Stimulated activated CD4-positive, alpha-beta T cell treated with anti-CD3 and anti-CD28 coated beads, Interleukin-12 subunit alpha, Interleukin-12 subunit beta, amount 100 ng/mL, for 48 hours (primary cell): ENCODE measurements at places on chromosomes 3 and 15.

GRCh38 chr3:48345946-48346572 is 12.6 kb upstream of the SPINK8 start:
- no peak for DNase-seq

DNA sequence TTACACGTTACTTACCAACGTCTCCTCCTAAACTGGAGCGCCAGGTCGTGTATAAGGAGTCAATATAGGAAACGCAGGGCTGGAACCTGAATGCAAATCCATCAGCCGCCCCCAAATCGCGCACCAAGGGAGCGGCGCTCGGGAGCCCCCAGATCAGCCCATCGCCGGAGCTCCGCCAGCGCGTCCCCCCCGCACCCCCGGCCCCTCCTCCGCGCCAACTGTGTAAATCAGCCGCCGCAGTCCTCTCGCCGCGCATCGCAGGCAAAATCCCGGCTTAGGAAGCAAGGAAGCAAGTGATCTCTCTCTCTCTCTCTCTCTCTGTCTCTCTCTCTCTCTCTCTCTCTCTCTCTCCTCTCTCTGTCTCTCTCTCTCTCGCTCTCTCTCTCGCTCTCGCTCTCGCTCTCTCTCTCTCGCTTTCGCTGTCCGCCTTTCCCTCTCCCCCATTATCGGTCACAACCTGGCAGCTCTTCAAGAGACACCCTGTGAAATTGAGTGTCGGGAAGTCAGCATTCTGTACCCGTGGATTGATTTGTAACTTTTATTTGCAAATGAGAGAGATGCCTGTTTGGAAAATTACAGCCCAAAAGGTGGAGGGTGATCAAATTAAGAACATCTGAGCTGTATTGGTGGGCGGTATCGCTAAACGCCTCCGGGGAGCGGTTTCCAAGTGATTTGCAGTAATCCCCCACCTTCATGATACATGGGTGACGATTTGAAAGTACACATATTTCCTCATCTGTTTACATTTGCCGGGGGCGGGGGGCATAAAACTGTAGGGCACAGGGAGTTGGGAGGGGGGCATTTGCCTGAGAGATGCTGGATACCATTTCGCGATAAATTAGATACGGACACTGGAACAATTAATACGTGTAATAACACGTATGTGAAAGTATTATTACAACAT is 645 bp upstream of the SLITRK3 start:
- DNase-seq: no peak

- no peak for DNase-seq
Observed at GRCh38 chr3:60839246-60839645, 412.0 kb downstream of the FHIT start.

DNA sequence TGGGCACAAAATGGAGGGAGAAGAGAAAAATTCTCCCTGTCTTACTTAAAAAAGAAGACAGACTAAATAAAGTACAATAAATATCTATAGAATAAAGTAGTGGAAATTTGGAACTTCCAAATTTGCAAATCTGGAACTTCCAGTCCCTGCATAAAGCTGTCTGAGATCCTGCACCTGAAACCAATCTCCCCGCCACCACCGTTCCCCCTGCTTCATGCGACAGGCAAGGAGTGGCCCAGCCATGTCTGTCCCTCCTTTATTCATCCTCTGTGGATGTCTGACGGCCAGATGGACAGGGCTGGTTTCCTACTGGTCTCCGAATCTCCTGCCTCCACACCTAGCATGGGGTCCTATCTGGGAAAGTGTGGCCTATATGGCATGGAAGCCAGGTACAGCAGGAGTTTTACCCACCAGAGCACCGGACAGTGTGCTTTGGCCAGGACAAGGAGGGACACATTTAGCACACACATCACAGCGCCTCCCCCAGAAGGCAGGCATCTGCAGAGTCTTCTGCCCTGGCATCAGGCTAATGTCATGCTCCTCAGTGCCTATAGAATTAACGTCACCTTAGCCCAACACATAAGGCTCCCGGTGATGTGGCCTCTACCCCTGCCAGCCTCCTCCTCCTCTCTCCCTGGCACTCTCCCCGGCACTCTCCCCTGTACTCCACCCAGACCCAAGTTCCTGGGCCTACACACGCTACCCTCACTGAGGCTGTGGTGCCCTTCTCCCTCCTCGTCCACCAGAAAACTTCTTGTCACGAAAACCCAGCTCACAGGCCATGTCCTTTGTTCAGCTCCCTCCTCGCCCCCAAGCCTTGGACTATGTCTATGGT is 170.8 kb downstream of the XXYLT1 start:
- no peak for DNase-seq

GRCh38 chr3:50473768-50474167 is 29.7 kb downstream of the CACNA2D2 start:
- DNase-seq: no peak

- DNase-seq: no peak
Observed at GRCh38 chr3:46664971-46665762, 28.3 kb downstream of the ALS2CL start.

DNA sequence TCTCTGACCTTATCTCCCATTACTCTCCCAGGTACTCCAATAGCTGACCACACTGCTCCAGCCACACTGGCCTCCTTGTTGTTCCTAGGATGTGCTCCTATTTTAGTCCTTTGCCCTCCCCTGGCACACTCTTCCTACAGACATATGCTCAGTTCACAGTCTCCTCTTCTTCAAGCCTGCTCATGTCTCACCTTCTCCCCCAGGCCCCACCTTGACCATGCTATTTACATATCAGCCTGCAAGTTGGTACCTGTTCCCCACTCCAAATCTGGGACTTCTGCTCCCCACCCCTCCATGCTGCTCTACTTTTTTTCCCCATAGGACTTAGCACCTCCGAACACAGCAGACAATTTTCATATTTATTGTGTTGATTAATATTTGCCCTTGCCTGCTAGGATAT is 84.9 kb upstream of the BCL6 start:
- no peak for DNase-seq

GRCh38 chr3:61352306-61352705 is 101.1 kb upstream of the FHIT start:
- DNase-seq: no peak

GRCh38 chr3:97983933-97984491 is 11.8 kb upstream of the RIOX2 start:
- no peak for DNase-seq

DNA sequence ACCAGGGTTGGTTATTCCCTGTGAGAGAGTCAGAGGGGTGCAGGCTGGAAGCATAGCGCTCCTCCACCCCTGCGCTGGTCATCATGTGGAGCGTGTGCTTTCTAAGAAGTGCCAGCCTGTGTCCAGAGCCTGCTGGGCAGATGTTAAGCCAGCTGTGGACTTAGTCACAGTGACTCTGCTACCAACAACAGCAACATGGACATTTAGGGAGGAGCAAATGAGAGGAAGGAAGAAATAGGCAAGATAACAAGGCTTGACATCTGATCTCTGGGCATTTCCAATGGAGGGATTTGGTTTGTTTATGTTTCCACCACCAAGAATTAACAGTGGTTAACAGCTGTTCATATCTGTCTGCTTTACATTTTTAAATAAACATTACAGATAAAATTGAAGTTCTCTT is 36.4 kb upstream of the MYZAP start:
- DNase-seq: no peak

DNA sequence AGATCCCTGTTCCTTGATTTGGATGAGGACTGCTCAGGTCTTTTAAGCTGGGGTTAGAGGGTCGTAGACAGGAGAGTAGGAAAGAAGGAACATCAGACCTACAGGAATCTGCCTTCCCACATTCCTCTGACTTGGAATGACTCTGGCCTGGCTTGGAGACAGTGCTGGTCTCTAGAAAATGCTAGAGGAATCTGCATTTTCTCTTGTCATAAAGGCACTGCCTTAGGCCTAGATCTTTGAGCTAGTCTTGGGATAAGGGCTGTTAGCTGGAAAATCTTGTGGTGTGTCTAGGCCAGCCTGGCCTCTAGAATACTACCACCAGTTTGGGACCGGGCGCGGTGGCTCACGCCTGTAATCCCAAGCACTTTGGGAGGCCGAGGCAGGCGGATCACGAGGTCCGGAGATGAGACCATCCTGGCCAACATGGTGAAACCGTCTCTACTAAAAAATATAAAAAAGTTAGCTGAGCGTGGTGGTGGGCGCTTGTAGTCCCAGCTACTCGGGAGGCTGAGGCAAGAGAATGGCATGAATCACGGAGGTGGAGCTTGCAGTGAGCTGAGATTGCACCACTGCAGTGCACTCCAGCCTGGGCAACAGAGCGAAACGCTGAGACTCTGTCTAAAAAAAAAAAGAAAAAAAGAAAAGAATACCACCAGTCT is 17.3 kb upstream of the BSN start:
- no peak for DNase-seq

GRCh38 chr3:100400419-100400779 is 490 bp downstream of the TOMM70 start:
- DNase-seq: no peak

DNA sequence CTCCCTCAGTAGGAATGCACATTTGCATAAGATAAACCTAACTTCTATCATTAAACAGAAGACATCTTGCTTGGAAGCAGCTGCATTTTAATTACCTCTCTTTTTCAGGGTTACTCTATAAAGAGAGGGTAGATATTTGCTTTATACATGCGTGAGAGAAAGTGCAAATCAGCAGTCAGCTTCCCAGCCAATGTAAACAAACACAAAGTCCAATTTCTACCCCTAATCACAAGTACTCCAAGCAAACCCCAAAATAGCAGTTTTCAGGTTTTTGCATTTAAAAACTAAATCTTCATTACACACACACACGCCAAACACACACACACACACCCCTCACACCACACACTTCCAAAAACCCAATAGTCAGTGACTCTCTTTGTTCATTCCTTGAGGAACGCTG is 303.9 kb upstream of the ALCAM start:
- DNase-seq: no peak

GRCh38 chr3:66606868-66607267 is 106.0 kb upstream of the LRIG1 start:
- DNase-seq: no peak

- DNase-seq: no peak
Observed at GRCh38 chr3:189368384-189368783, 196.6 kb downstream of the TPRG1 start.

GRCh38 chr15:78925076-78925624 is 19.7 kb downstream of the CTSH start:
- DNase-seq: no peak

- no peak for DNase-seq
Observed at GRCh38 chr3:4528320-4528719, 35.2 kb downstream of the ITPR1 start.

- no peak for DNase-seq
Observed at GRCh38 chr3:172551874-172552273, 28.6 kb upstream of the TNFSF10 start.

GRCh38 chr15:88479169-88479568 is 11.7 kb downstream of the MRPS11 start:
- DNase-seq: no peak

DNA sequence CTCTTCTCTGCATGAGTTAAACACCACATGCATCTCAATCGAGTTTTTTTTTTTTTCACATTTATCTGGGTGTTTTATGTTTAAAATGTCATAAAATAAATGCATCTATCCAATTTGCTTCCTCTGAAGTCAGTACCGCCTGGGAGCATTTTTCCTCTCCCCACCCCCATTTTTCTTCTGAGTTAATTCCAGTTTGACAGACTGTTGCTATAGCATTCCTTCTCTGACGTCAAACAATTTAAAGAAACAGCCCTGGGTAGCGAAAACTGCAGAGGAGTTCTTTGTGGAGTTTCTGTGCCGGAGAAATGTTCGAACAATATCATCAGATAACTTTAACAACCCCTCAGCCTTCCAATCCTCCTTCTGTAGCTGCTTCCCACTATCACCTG is 900 bp upstream of the GNB4 start:
- no peak for DNase-seq

DNA sequence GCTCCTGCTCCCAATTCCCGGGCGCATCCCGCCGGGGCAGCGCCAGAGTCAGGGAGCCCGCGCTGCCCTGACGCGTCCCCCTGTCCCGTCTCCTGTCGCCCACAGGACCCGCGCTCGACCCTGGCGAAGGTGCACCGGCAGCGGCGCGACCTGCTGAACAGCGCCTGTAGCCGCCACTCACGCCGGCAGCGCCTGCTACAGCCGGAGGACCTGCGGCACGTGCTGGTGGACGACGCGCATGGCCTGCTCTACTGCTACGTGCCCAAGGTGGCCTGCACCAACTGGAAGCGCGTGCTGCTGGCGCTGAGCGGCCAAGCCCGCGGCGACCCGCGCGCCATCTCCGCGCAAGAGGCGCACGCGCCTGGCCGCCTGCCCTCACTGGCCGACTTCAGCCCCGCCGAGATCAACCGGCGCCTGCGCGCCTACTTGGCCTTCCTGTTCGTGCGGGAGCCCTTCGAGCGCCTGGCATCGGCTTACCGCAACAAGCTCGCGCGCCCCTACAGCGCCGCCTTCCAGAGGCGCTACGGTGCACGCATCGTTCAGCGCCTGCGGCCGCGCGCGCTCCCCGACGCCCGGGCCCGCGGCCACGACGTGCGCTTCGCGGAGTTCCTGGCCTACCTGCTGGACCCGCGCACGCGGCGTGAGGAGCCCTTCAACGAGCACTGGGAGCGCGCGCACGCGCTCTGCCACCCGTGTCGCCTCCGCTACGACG is 16.9 kb downstream of the C3orf22 start:
- DNase-seq: no peak

- DNase-seq: no peak
Observed at GRCh38 chr15:90822204-90822955, 46.0 kb upstream of the FURIN start.

GRCh38 chr3:194117104-194117845 is 18.7 kb upstream of the HES1 start:
- DNase-seq: no peak

GRCh38 chr15:38557921-38558320 is 6.7 kb downstream of the RASGRP1 start:
- DNase-seq: no peak

DNA sequence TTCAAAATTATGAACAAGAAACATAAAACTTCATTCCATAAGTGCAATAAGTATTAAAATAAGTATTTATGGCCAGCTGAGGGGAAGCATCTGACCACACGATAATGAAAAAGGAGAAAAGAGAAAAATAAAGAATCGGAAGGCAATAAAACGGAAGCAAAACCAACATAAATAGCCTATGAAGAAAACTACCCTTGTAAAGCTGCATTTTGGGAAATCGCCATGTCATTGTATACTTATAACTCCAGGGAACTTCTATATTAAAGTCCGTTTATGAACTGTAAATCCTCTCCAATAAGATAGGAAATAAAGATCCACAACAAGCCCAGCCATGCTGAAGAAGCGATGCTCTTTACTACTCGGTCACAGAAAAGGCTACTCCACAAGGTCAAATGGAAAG is 47.7 kb downstream of the MORC1 start:
- no peak for DNase-seq
